Activated naive CD4-positive, alpha-beta T cell treated with Interleukin-2 at 50 U/mL for 16 hours (primary cell): ENCODE measurements at places on chromosomes 7 and 10.

GRCh38 chr10:77045085-77045484 lies 592.5 kb downstream of the KCNMA1 start:
- DNase-seq: no peak

GRCh38 chr10:63005246-63005645 lies 127.9 kb upstream of the NRBF2 start:
- DNase-seq: no peak

- DNase-seq: no peak
Observed at GRCh38 chr10:32239769-32240168, 107.2 kb downstream of the EPC1 start.

DNA sequence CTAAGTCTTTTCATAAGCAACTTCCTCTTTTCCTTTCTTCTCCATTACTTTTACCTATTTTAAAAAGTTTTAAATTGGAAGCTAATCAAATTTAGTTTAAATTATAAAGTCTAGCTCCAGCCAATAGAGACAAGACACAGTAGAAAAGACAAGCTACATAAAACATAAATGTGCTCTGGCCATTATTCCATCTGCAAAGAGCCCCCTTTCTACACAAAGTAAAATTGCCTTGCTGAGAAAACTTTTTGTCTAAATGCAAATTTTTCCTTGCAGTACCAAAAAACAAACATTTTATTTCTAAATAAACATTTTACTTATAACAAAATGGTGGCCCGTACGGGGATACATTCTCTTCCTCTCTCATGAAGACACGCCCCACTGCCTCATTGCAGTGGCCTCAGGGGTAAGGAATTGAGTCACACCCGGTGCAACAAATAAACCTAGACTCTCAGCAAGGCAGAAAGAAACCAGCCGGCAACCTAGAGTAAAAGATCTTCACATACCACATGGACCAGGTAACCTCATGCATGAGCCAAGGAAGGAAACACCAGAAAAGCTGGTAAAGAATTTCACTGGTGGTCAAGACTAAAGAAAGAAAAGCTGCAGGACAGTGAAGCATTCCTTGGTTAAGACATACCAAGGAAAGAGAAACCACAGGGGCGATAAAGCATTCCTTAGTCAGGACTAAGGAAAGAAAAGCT lies 71.6 kb upstream of the ZNF746 start:
- no peak for DNase-seq

GRCh38 chr7:91043924-91044645 lies 220.1 kb upstream of the FZD1 start:
- no peak for DNase-seq

DNA sequence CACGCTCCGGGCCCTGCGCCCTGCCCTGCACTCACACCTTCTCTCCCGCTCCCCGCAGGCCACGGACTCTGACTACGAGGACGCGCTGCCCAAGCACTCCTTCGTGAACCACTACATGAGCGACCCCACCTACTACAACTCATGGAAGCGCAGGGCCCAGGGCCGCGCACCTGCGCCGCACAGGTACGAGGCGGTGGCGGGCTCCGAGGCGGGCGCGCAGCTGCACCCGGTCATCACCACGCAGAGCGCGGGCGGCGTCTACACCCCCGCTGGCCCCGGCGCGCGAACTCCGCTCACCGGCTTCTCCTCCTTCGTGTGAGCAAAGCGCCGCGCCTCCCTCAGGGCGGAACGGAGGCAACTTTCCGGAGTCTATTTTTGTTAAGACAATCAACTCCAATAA lies 417.0 kb upstream of the FOXK1 start:
- no peak for DNase-seq

DNA sequence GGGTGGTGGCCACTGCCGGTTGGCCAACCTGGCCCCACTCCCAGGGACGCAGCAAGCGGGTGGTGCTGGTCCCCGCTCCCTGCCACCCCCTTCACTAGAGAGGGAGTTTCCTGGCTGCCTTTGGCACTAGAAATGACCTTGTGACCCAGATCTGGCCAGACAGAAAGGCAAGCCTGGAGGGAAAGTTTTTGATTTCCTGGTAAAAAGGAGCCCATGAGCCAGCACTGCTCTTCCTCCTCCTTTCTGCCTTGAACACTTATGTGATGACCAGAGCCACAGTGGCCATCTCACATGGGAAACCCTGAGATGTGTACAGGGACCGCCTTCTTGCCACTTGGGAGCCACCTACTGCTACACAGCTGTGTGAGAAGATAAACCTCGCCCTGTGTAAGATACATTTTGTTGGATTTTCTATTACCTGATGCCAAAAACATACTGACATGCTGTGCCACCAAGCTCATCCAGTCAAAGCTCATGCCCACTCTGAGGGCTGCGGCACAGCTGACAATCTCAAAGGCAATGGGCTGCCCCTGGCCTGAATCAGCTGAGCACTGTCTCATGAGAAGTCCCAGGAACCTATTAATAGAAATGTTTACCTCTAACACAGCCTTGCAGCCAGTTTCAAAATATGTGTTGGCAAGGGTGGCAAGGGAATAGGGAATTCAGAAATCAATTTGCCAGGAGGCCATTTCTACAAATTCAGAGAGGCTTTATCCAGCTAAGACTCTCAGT lies 94.0 kb downstream of the CYTH3 start:
- DNase-seq: no peak

DNA sequence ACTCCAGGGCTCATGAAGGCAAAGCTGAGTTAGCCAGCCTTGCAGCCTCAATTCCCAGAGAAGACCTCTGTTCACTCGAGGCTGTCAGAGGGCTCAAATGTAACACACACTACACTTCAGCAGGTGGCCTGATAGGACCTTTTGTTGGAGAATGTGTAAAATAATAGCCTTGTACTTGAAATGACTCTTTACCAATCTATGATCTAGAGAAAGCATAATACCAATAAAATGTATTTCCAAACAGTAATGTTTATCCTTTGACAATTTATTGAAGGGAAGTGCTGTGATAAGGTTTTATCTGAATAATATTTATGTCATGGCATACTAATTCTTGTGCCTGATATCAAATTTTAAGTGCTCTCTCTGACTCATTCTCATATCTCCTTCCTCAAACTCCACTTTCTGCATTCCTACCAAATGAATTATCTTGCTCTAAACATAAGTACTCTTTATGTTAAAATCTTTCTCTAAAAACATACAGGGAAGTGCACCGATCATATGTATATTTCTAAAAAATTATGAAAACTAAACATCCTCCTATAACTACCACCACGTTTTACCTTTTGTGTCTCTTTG lies 20.9 kb downstream of the CYP3A7 start:
- DNase-seq: no peak

GRCh38 chr10:33034931-33035330 lies 76.9 kb upstream of the ITGB1 start:
- no peak for DNase-seq

GRCh38 chr7:93364806-93365205 lies 132.6 kb downstream of the VPS50 start:
- no peak for DNase-seq

DNA sequence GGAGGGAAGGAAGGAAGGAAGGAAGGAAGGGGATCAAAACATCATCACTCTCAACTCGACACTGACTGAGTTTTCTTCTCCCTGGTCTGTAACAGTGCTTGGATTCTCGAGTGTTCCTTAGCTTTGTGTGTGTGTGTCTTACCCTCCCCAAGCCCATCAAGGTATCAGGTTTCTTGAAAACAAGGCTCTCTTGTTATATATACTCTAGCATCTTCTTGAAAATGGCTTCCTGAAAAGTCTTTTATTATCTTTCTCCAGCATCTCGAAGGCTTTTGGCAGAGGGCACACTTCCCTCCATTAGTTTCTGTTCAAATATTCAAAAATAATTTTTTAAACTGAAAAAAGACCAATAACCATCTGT lies 13.4 kb downstream of the SERPINE1 start:
- DNase-seq: no peak

- no peak for DNase-seq
Observed at GRCh38 chr7:118858651-118859149, 634.2 kb downstream of the ANKRD7 start.

DNA sequence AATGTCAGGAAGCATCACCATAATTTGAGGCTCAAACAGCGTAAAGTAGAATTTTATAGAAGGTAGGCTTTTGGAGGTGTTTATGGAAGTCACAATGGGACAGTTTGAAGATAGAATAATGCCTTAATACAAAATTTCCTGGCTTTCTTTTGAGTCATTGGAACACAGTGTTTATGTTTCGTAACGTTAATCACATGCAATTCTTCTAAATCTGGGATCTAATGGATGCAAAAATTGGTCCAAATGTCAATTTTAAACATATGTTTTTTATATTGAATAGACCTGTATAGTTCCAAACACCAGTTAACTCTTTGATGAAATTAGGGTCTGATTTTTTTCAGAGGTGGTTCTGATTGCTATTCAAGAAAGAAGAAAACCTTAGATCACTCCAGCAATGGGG lies 86.5 kb upstream of the HPS1 start:
- no peak for DNase-seq

GRCh38 chr7:31782411-31782991 lies 95.5 kb downstream of the PPP1R17 start:
- no peak for DNase-seq

- no peak for DNase-seq
Observed at GRCh38 chr10:89556600-89556999, 21.2 kb upstream of the SLC16A12 start.

GRCh38 chr7:27942711-27943110 lies 202.7 kb downstream of the TAX1BP1 start:
- DNase-seq: no peak

DNA sequence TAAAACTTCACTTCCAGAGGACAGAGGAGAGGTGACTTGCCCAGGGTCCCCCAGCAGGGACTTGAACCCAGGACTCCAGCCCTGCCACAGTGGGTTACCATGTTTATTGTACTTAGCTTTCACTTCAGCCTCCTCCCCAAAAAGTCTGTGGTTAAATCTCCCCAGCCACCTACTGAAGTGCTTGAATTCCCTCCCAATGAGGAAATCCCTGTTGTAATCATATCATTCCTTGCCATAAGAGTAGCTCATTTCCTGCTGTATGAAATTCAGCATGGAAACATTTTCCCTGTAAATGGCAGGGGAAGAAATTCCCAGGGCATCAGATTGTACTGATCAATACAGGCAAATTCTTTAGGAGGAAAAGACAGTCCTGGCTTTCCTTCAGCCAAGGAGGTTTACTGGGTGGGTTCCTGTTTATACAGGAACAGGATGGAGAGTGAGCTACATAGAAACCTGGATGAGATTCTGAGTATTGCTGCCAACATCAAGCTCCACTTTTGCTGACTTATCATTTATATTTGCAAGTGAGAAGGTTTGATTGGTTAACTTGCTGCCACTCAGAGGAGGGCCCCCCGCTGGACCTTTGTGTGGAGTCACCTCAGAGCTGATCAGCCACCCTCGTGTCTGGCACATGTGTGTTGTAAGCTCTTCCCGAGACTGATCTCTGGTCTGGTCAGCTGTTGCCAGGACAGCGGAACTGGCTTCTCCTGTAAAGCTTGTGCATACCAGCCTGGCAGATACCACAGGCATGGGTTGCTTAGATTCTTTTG lies 16.4 kb upstream of the PDZD8 start:
- DNase-seq: no peak

DNA sequence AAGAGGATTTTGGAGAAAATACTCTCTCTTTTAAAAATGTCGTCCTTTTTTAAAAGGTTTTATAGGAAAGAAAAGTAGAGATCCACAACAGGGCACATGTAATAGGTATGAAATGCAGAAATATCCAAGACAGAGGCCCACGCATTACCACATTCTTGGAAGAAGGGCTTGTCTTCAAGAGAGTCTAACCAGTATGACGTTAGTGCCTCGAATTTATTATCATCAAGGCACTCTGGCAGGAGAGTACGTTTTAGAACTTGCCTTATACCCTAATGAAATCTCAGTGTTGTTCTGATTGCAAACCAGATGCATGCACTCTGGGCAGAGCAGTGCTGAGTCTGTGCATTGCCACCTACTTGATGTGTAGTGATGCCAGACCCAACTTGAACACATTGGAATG lies 342.6 kb upstream of the NFE2L3 start:
- DNase-seq: no peak

DNA sequence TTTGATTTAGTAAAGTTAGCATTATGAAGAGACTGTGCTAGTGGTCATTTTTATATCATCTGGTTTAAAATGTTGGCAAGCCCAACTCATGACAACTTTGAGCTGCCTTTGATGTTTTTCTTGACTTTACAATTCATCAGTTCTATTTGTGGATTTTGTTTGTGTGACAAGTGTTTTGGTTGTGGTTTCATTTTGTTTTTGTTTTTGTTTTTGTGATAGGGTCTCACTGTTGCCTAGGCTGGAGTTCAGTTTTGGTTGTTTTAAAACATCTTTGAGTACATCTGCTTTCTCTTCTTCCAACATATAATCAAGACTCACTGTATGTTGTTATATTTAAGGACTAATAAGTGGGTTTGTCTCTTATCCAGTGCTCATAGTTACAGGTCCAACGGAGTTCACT lies 17.6 kb upstream of the SFR1 start:
- no peak for DNase-seq

DNA sequence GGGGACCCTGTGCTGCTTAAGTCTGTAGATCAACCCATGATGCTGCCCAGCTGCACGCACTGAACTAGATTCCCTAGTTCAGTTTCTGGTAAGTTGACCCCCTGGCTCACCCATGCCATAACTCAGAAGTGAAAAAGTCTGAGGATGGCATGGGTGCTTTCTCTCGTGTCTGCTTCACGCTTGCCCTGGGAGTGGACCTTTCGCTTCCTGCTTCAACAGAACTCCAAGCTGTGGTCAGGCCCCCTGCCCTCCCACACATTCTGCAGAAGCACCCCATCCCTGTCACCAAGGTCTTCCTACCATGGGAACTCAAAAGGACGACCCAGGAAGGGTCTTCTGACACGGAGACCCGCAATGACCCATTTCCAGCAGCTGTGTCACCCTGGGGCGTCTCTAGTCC lies 39.9 kb downstream of the LRRC18 start:
- DNase-seq: no peak

DNA sequence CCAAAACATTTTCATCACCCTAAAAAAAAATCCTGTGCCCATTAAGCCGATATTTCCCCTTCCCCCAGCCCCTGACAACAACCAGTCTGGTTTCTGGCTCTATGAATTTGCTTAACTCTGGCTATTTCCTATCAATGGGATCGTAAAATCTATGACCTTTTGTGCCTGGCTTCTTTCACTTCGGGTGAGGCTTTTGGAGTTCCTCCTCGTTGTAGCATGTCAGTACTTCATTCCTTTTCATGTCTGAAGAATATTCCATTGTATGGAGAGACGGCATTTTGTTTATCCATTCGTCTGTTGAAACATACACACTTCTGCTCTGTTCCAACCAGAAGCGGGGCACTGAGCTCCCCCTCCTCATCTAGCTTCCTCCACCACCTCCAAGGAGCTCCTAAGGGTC lies 29.5 kb downstream of the TACC2 start:
- DNase-seq: no peak

DNA sequence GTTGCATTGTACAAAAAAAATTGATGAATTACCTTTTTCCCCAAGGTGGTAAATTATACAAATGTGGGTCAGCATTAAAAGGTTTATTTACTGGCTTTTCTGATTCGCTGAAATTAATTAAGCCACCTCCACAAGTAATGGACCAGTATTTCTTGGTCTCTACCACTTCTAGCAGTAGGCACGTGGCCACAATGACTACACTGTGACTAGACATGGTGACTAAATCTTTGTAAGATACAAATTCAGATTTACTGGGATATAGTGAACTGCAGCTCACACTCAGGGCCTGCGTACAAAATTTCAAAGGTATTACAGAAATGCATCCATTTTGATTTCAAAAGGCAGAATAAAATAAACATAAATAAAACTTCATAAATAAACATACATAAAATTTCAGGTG lies 10.9 kb downstream of the HPSE2 start:
- DNase-seq: no peak

GRCh38 chr10:112769611-112770370 lies 180.3 kb upstream of the TCF7L2 start:
- DNase-seq: no peak

GRCh38 chr7:101814081-101814990 lies 3.1 kb upstream of the CUX1 start:
- peak; percentile 60 for DNase-seq
